Karpas-422 (cell line): ENCODE measurements at places on chromosomes 5 and 9. TPM values are rescaled to one million over a fixed set of nuclear protein-coding genes. Genes with fewer than 3 reads are reported as not detected.
A peak's percentile ranks its signal among the peaks of the same experiment; 100 is the strongest.

DNA sequence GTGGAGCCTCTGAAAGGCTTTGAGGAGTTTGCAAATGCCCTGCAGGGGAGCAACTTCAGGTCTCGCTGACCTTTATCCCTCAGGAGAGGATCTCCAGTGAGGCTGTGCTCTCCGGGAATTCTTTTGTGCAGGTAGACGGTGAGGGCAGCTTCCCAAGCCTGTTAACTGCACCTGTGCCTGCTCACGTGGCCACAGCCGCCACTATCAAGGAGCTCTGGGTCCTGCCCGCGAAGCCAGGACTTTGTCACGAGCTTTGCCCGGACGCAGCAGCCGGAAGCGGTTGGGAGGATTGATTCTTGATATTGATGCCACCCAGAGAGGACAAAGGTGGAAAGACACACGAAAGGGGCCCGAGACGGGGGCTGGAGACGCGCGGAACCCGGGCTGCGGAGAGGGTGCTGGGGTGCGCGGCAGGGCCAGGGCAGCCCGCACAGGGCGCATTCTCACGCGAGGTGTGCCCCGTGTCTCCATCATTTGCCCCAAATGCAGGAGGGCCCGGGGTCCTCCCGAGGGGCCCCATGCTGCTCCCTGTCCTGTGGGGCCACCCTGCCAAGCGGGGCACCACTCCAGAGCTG lies 18.2 kb downstream of the SLC9A3 start:
- DNase-seq, result no peak

- DNase-seq, result peak; percentile 73
Measured at GRCh38 chr9:131270171-131271015, 5.9 kb downstream of the FAM78A start.

- DNase-seq, result no peak
Measured at GRCh38 chr5:122385286-122385685, 73.2 kb downstream of the SNCAIP start.

DNA sequence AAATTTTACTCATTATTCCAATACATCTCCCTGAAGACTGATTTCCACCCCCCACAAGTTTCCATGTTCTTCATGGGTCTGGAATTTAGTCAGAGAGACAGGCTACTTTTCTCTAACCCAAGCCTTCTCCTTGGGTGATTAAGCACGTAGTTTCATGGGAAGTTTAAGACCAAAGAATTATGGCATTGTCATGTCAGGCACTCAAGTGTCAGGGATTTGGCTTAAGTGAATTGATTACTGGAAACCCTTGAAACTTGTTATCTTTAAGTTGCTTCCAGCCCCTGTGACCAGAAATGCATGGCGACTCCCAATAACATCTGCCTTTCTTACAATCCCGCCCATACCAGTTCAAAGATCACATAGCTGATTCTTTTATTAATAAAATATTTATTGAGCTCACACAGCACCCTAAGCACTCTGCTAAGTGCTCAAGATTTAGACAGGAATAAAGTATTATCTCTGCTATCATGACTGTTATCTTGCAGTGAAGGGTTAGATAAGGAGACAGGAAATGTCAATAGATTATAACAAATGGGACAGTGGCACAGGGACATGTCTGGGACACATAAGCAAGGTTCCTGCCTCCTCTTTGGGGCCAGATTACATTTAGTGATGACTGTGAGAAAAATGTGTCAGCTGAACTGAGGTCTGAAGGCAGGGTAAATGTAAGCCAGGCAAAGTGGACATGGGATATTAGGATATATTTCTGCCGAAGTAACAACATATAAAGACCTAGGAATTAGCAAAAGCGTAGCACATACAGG lies 241.2 kb upstream of the TNC start:
- no peak for DNase-seq

- no peak for DNase-seq
Measured at GRCh38 chr5:154478224-154478565, at the start of gene HAND1. HAND1 (minus strand) TSS chr5:154478227; CDS start chr5:154478008, 219 bp downstream.

Gene DMRT3
- total RNA-seq, result not detected in 2 replicates

DNA sequence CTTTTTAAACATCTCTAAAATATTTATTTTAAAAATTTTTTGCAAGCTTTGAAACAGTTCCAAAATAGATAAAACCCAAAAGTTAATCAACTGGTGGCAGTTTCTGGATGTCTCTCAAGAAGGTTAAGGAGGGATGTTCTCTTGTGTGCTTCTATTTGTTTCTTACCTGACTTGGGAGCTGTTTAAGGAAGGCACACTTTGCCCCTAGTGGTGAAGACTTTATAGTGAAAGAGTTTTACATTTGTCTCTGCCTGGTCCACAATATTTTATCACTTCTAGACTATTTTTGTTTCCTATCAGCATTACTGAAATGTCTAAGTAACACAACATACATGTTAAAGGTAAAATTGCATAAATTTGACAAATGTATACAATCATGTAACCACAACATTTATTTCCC lies 552.8 kb downstream of the SEMA5A start:
- no peak for DNase-seq

DNA sequence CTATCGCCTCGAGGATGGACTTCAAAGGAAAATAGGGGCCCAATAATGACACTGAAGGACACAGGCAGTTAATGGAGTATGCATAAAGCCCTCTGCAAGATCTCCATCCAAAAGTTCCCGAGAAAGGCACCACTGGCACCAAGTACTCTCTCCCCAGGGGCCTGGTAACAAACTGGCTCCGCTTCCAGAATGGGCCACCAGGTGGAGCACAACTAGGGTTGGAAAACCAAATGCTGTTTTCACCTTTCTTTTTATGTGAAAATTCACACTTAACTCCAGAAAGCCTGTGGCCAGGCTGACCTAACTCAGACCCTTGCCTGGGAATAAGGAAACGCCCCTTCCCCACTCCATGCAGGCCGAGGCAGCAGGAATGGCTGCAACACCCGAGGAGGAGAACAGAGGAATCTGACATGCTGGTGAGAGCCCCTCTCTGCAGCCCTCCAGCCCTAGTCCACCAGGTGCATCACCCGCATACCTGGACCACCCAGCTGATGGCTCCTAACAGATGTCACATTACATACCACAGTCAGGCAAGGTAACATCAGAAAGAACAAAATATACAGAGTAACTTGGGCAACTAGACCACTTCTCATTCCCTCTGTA lies 42.8 kb downstream of the CAMSAP1 start:
- peak; percentile 85 for DNase-seq

DNA sequence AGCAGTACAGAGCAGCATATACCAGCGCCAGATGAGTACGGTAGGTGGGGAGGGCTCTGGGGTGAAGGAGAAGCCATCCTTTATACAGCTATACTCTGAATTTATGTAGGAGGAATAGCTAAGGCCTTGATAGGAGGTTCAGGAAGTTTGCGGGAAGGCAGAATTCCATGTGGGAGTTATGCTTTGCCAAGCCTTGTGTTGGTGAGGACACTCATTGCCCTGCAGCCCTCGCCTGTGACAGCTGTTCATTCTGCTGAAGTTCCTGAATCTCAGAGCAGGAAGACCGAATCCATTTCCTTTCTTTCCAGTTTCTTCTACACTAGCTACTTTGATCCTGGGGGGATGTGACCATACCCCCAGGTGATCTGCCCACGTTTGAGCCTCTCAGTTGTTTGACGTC lies 7.7 kb downstream of the MFAP3 start:
- DNase-seq, result no peak

DNA sequence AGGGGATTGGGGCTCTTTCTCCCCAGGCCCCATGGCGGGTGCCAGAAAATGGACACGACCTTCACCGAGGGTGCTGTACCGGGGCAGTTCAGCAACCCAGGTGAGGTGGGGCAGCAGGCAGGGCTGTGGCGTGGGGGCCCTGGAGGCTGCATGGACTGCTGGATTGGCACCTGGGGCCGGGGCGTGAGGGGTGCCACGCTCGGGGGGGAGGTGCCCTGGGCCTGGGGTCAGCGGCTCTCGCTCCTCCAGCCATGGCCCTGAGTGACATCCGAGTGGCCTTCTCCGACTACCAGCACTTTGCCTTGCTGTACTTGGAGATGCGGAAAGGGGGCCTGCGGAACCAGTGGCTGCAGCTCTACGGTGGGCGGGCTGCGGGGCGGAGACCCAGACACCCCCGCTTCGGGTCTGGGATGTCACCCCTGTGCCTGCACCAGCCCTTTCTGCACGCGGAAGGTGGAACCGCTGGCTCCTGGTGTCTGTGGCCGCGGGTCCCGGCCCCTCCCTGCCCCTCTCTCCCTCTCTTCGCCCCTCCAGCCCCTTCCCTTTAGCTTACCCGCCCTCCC lies 1.8 kb downstream of the LCNL1 start:
- DNase-seq, result no peak

GRCh38 chr9:36665921-36666431 lies 93.3 kb downstream of the MELK start:
- DNase-seq, result no peak

DNA sequence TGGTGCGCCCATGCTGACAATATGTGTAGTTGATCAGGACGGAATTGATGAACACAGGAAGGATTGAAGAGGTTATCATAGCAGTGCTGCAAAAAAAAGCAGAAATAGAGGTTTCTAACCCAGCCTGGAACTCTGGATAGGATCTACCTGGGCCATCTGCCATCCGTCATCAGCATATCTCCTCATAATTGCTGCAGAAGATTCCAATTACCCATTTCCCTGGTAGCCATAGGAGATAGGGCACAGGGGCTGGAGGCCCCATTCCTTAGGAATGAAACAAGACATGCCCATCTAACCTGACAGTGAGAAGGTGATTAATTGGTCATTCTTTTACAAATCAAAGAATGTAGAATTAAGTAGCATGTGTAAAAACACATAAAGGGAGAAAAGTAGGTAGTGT lies 60.3 kb upstream of the TRIM32 start:
- no peak for DNase-seq

GRCh38 chr9:108634204-108634603 lies 221.6 kb downstream of the ACTL7B start:
- DNase-seq, result no peak

Gene CLIC3
- total RNA-seq, result not detected in 2 replicates

GRCh38 chr9:79694676-79695400 lies 123.1 kb downstream of the TLE4 start:
- no peak for DNase-seq

Gene LIFR
- not detected in 2 replicates for total RNA-seq

GRCh38 chr5:96226941-96227552 lies 206.0 kb downstream of the PCSK1 start:
- no peak for DNase-seq

Gene FLT4
- total RNA-seq, result not detected in 2 replicates

Gene PCDHGB3
- total RNA-seq, result 19.5 and 22.7 TPM in 2 replicates

Gene KCNN2
- not detected in 2 replicates for total RNA-seq

GRCh38 chr9:99722877-99723276 lies 98.8 kb upstream of the NR4A3 start:
- DNase-seq, result no peak

- no peak for DNase-seq
Measured at GRCh38 chr5:109404428-109404960, 5.3 kb downstream of the PJA2 start.

DNA sequence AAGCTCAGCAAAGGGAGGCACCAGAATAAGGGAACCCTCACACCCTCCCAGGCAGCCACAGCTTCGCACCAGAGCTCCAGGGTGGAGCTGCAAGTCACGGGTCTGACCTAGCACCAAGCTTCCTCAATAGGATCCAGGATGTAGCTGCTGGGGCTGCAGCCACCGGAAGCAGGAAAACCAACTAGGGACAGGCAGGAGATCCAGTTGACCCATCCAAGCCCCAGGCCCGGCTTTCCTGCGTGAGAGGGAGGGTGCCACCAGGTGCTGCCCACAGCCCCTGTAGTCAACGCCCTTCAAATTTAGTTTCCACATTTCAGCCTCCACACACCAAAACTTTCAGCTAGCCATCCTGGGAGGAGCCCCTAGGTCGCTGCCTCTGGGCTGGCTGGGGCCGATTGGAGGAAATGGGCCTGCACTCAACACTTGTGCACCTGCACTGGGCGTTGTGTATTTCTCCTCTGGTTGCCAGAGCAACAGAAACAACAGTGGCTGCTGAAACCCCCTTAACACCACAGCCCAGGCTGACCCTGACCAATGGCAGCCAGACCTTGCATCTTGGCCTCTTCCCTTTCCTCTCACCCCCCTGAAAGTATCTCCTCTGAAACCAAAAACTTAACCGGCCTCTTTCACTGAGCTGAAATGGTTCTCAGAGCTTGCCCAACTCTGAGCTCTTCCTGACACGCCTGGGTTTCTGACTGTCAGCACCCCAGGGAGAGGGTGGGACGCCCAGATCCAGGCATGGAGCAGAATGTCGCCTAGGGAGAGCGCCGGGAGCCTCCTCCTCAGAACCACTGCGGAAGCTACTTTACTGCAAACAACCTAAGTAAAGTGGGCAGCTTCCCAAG lies 226.5 kb upstream of the MAP3K1 start:
- DNase-seq, result peak; percentile 59

- no peak for DNase-seq
Measured at GRCh38 chr5:54171645-54172384, 138.6 kb downstream of the ARL15 start.

DNA sequence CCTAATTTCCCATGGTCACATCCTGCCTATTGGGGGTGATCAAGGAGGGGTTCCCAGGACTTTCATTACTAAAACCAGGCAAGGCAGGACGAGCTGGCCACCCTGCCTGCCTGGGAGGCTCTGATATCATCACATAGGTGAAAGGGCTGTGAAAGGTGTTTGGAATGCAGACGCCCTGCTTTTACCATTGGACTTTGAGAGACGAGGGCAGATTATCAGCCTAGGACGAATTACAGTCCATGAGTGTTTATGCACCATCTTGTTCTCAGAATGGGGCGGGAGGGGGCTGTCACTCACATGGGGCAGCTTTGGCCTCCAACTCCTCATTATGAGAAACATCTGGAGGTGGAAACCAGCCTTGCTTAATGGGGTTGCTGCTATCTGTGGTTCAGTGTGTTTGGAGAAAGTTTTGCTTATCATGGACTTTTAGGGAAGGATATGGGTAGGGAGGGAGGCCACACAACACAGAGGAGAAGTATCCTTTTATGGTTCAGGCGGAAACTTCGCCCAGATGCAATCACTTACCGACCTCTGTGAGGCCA lies 69.8 kb upstream of the UBTD2 start:
- DNase-seq, result no peak

- DNase-seq, result no peak
Measured at GRCh38 chr5:167833456-167833855, 458.0 kb upstream of the WWC1 start.

DNA sequence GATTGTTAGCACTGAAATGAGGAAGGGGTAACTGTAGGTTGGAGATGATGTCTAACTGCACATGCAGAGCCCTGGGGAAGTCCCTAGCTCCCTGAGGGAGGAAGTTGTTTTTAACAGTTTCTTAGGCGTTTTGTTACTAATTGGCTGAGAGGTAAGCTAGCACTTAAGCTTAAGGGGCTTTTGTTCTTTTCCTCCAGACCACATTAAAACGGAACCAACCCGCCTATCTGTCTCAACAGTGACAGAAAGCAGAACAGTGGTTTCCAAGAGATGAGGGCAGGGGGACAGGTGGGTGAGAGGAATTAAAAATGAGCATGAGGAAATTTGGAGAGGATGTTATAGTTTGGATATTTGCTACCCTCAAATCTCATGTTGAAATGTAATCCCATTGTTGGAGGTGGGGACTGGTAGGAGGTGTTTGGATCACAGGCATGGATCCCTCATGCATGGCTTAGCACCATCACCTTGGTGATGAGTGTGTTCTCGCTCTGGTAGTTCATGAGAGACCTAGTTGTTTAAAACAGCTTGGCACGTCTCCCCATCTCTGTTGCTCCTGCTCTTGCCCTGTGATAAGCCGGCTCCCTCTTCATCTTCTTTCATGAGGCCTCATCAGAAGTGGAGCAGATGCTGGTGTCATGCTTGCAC lies 38.9 kb downstream of the LYRM7 start:
- peak; percentile 93 for DNase-seq

- peak; percentile 70 for DNase-seq
Measured at GRCh38 chr9:136527721-136528710, 17.8 kb downstream of the NOTCH1 start.
